ENCODE measurements at places on chromosomes 7 and 10.
A peak's percentile ranks its signal among the peaks of the same experiment; 100 is the strongest.

- no peak for DNase-seq
Observed at GRCh38 chr10:76297780-76298281, 866.4 kb downstream of the LRMDA start.

- peak; percentile 91 for DNase-seq
Observed at GRCh38 chr10:133329491-133330202, 7.0 kb downstream of the CALY start.

DNA sequence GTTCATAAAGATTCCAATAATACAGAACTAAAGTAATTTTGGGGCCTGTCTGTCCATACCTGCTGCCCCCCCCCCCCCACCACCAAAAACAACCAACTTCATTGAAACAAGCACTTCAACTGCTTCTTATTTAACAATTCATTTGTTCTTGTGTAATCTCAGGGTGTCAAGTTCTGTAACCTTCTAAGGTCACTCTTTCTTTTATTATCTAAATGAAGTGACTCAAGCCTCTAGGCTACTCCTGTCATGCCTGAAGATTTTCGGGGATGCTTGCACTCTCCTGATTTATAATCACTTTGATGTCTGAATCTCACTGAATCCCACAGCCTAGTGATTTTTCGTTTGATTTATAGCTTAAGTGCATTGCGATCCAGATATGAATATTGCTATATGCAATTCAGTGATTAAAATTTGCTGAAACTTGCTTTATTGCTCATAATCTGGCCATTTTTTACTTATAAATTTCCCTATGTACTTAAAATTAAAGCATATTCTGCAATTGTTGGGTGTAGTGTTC, 27.2 kb downstream of the GARIN1A start:
- DNase-seq = no peak

DNA sequence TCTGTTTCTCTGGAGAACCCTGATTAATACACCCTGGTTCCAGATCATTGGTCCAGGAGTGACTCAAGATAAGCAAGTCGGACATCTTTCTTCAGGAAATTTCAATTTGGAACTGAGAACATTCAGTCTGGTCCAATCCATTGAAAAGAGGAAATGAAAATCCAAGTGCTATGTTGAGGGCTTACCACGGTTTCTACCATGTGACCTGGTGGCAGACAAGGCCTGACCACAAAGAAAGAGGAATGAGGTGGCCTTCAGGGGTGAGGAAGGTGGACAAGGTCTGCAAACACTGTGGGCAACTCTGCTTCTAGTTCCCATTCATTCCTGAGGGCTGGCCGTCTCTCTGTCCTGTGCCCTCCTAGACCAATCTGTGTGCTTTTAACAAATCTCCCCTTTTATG, 149.2 kb upstream of the GHITM start:
- DNase-seq = no peak

DNA sequence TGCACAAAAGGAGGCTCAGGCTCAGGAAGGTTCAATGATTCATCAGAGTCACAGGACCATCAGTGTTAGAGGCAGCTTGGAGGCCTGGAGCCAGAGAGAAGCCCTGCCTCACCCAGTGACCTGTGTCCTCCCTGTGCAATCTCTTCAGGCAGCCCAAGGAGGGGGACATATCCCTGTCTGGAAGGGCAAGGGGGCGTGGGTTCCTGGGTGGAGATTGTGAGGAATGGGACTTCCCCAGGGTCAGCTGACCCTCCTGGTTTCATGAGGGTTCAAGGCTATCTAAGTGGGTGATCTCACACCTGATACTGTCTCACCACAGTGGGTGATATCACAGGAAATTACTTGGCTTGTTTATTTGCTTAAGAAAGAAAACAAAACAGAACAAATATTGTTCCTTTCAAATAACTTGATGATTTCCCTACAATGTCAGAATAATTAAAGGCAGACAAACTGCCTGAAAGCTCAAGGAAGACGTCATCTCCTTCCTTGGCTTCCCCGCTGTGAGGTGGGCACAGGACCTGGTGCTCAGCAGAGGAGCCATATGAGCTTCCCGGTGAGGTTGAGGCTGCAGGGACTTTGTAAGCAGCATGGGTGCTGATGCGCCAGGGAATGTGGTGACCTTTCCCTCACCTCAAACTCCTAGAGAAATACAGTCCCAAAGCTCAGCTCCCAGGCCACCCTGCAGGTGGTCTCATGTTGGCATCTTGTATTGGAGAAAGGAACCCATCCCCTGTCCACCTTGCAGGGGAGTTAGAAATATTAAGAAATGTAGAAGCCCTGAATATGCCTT, 763.2 kb downstream of the GRID1 start:
- no peak for DNase-seq

GRCh38 chr7:27345164-27345887, 102.7 kb downstream of the EVX1 start:
- DNase-seq = no peak

- no peak for DNase-seq
Observed at GRCh38 chr10:103576076-103576471, 82.6 kb downstream of the NEURL1 start.

DNA sequence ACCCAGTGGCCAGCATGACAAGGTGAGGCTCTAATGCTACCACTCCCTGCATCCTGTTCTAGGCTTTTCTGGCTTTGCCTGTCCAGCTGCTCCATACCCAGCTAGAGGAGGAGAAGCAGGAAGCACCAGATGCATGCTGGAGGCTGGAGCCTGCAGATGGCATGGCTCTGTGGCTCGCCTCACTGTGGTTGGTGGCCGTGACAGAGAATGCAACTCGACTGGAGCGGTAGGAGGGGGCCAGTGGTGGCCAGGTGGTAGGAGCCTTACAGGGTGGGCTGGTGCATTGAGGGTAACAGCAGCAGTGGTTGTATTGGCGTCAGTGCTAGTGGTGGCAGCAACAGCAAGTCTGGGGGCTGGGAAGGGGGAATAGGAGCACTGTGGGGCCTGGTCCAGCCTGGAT, 128.6 kb downstream of the ZNF248 start:
- no peak for DNase-seq

DNA sequence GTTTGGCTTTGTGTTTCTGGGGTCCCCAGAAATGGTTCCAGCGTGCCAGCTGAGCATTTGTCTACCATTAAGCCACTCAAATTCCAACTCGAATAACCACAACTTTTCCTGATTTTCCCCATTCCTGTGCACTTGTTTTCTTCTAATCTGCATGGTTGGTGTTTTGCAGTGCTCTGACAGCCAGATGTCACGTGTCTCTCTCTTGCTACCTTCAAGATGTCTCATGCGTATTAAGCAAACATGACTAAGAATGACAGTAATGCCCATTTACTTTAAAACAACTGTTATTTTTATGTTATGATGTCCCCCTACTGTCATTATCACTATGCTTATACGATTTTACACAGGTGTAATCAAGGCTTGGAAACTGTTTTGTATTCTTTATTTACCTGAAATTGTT, 35.2 kb upstream of the MXI1 start:
- DNase-seq = no peak

GRCh38 chr7:47497367-47498096, 84.4 kb downstream of the TNS3 start:
- DNase-seq = no peak

DNA sequence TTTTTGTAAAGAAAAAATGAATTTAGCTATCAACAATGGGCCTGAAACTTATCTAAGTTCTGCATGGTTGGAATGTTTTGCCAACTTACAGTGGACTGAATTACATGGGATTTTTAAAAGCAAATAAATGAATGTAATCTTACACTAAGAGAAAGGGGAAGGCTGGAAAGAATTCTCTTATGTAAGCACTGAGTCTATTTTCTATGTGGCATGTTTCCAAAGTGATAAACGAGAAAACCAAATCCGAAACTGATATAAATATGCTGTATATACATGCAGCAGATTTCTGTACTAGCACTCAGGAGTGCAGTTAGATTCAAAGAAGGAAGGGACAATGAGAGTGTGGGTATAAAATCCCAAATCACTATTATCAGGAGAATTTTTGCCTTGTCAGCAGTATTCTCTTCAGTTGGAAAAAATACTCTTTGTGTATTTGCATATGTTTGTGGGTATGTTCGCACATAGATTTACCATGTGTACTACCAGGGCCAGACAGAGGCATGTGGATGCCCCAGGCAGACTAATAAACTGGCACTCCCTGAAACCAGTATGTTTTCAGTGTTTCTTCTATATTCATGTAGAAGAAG, 334.3 kb upstream of the SEMA3D start:
- DNase-seq = no peak

- no peak for DNase-seq
Observed at GRCh38 chr7:153370092-153370491, 610.5 kb downstream of the ACTR3B start.

- no peak for DNase-seq
Observed at GRCh38 chr7:137213744-137214143, 129.8 kb downstream of the PTN start.

- no peak for DNase-seq
Observed at GRCh38 chr7:111101856-111102646, 11.1 kb downstream of the LRRN3 start.

- DNase-seq = no peak
Observed at GRCh38 chr7:152486968-152487367, 51.2 kb upstream of the KMT2C start.

DNA sequence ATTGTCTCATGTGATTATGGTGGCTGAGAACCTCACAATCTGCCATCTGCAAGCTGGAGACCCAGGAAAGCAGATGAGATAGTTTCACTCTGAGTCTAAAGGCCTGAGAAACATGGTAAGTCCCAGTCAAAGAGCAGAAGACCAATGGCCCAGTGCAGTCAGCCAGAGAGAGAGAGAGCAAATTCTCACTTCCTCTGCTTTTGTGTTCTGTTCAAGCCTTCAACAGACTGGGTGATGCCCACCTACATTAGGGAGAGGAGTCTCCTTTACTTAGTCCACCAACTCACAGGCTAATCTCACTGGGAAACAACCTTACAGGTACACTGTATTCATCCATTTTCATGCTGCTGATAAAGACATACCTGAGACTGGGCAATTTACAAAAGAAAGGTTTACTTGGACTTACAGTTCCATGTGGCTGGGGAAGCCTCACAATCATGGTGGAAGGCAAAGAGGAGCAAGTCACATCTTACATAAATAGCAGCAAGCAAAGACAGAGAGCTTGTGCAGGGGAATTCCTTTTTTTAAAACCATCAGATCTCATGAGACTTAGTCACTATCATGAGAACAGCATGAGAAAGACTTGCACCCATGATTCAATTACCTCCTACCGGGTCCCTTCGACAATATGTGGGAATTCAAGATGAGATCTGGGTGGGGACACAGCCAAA, 4.7 kb upstream of the FRMPD2 start:
- no peak for DNase-seq

GRCh38 chr7:18771834-18772566, 276.5 kb downstream of the HDAC9 start:
- DNase-seq = no peak

GRCh38 chr7:97480772-97481390, 251.0 kb upstream of the TAC1 start:
- DNase-seq = no peak

GRCh38 chr10:132690821-132691610, 94.9 kb downstream of the NKX6-2 start:
- DNase-seq = no peak

DNA sequence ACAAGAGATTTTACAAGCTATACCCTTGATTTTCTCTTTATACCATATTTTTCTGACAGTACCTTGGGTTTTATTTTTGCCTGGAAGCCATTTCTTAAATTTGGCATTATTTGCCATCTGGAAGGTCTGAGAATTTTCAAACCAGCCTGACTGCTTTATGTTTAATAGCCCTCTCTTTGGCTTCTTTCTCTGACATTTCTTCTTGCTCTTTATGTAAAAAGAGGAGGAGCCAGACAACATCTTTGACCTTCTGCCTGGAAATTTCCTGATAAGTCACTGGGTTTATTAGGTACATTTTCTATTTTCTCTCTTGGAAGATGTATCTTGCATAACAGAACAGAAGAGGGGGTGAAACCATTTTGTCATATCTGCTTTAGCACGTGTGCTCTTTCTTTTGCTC, 79.6 kb downstream of the LANCL2 start:
- no peak for DNase-seq

GRCh38 chr10:3330663-3331062, 158.1 kb upstream of the PITRM1 start:
- no peak for DNase-seq

DNA sequence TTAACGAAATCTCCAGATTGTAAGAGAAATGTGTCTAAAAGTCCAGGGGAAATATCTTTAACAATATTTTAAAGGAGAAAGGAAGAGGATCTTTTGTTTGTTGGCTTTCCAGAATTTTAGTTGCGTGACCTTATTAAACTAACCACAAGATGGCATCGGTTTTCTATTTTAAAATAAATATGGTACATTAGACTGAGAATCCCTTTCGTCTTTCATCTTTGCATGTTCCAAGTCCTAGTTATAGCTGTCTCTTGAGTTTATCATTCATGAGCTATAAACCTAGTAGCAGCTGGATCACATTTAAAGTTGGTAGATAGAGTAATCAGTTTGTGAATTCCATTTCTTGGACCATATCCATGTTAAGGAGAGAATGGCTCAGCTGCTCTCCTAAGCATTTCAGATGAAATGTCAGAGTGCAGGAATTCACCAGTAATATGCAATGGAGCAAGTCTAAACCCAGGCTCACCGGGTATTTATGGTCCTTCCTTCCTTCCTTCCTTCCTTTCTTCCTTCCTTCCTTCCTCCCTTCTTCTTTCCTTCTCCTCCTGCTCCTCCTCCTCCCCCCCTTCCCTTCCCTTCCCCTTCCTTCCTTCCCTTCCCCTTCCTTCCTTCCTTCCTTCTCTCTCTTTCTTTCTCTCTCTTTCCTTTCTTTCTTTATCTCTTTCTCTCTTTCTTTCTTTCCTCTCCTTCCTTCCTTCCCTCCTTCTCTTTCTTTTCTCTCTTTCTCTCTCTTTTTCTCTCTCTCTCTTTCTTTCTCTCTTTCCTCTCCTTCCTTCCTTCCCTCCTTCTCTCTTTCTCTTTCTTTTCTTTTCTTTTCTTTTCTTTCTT, 57.8 kb upstream of the RAB18 start:
- no peak for DNase-seq

DNA sequence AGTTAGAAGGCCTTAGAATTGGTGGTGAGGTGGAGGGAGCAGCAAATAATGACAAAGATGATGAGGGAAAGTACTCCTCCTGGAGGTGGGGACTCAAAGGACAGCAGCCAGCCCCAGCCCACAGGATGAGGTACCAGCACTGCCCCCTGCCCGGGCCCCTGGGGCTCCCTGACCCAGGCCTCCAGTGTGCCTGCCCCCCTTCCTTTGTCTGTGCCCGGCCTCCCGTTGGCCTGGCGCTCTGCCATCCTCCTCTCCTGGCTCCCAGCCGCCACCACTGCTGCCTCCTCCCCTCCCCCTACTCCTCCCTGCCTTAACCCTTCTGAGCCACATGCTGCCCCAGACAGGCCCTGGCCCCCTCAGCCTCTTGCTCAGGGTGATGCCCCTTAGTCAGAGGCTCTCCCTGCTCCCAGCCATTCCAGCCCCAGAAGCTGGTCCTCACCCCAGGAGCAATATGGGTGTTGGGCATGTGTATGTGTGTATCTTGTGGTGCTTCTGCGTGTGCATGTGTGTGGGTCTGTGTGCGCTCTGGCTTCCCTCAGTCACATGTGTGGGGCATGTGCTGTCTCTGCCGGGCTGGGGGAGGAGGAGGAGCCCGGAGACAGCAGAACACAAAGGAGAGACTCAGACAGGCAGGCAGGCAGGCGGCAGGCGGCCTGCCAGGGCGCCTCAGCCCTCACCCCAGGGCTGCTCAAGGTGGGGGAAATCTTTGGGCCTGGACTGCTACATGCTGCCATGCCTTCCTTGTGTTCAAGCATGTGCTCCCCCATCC, 2.6 kb downstream of the LDB1 start:
- peak; percentile 67 for DNase-seq

- no peak for DNase-seq
Observed at GRCh38 chr7:32224276-32224675, 154.1 kb upstream of the PDE1C start.

All from stimulated activated CD4-positive, alpha-beta T cell treated with anti-CD3 and anti-CD28 coated beads, Interleukin-2, amount 100 ng/mL, for 24 hours (primary cell).